ENCODE measurements at places on chromosomes 11 and 22. TPM values are rescaled to one million over a fixed set of nuclear protein-coding genes. Genes with fewer than 3 reads are reported as not detected.

KIRREL3 gene
- 2.5 TPM for polyA plus RNA-seq

OR4P4 gene
- 0.18 TPM for polyA plus RNA-seq

ANGPTL5 gene
- polyA plus RNA-seq = 0.05 TPM

FAM227A gene
- 7.1 TPM for polyA plus RNA-seq

CSTF3 gene
- 54.1 TPM for polyA plus RNA-seq

MFRP gene
- polyA plus RNA-seq = not detected

PRG2 gene
- polyA plus RNA-seq = 1.2 TPM

KDM4D gene
- 1.9 TPM for polyA plus RNA-seq

ARHGEF12 gene
- 63.5 TPM for polyA plus RNA-seq

CARD10 gene
- polyA plus RNA-seq = 19.4 TPM

HTR3A gene
- not detected for polyA plus RNA-seq

ARHGAP20 gene
- 50.2 TPM for polyA plus RNA-seq

Data from right lung (tissue), 10 donors.